ENCODE measurements at places on chromosomes 2 and 18.

DNA sequence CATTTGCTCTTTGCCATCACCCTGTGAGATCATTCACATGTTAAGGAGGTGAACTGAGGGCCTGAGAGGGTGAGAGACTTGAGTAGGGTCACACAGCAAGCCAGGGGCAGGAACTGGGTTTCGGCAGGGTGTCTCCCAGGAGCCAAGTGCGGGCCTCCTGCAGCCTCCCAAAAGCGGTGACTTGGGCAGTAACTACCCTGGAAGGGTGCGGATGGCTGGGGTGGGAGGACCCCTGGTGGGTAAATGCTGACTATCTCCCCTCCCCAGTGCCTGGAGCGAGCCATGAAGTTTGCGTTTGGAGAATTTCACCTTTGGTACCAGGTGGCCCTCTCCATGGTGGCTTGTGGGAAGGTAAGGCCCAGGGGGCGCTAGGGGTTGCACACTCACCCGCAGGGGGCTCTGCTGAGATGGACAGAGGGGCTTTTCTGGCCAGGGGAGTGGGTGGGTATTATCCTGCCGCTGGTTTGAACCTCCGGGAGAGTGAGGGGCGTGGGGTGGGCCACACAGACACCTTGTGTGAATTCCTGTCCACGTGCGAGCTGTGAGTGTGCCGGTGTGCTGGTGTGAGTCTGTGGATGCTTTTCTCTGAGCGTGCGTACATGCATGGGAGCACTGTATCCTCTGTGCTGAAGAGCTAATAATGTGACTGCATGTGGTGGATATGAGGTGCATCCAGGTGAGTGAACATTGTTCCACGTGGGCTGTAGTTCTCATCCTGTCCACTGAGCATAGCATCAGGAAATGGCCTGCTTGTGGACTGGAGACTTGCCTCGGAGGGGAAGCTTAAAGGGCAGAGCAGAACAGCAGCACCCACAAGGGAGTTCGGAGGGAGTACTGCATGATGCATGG is 91.0 kb upstream of the MCFD2 start:
- DNase-seq: no peak

DNA sequence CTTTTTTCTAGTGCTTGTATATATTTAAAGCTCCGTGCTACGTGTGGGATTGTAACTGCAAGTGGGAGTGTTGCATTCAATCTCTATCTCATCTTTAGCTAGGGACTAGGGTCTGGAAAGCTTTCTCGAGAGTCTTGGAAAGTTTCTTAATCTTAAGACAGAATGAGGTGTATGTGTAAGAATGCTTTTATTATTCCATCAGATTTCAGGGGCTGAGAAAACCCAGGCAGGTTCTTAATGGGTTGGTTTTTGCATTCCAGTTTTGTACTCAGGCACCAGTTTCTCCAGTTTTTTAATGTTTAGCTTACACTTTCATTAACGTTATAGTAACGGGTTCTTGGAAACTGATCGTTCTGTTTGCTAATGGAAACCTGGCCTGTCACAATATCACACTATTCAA is 20.3 kb downstream of the MRPL19 start:
- DNase-seq: no peak

DNA sequence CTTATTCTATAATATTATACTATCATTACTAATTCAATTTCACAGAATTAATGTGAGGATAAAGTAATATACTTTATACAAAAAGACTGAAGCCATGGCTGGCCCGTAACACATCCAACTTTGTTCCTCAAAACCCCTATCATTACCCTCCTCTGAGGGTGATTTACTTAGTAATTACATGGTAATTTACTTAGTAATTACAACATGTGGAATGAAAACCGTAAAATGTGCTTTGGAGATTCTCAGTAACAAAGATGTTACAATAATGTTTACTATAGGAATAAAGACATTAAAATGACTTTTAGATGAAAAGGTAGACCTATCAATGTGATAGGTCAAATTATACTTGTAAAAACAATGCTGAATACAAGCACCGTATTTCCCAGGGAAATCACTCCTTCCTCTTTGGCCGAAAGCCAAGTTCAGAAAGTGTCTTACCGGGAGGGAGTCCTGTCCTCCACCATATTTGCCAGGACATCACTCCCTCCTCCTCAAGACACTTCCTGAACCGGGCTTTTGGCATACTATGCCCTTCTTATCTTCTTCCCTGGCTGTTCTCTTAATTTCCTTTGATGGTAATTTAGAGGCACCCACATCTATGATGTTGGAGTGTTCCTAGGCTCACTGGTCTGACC is 1047.8 kb downstream of the SOCS6 start:
- no peak for DNase-seq

DNA sequence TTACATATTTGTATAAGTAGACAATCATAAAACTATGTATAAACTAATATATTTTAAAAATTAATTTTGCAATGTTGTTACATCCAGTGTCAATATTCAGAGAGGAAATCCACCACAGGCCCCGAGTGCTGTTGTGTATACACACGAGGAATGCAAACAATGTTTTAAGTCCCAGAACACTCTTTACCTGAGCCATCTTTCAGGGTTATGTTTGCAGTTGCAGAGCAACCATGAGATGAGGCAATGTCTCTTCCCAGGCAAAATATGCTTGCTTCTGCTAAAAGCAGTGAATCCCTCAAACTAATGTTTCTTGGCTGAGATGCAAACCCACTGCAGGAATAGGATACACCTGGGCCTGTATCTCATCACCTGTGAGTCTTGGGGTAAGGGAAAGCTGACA is 91.3 kb downstream of the ASXL2 start:
- no peak for DNase-seq

DNA sequence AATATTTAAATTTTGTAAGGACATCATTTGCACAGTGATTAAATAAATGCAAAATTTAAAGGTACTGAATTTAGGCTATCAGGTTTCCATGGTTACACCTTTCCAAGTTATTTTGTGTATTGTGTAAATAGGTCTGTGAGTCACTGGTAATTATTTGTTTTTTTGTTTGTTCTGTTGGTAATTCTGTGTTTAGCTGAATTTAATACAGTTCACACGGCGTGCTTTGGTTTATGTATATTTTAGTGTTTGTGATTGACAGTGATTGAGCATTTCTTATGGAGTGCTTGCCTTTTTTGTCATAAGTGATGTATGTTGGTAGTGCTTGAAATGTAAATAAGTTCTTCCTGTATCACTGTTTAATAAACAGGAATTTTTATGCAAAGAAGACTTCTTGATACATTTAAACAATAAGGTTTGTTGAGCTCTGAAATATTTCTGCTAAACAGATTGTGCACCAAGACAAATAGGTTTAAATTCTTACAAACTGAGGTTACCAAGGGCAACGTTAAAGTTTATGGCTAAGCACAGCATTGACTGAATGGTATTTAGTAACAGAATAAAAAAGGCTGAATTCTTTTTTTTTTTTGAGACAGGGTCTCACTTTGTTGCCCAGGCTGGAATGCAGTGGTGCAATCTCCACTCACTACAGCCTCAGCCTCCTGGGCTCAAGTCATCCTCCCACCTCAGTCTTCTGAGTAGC is 38.3 kb upstream of the DLX1 start:
- DNase-seq: no peak

GRCh38 chr2:150470435-150470834 is 17.0 kb downstream of the RND3 start:
- DNase-seq: no peak

- no peak for DNase-seq
These were observed 161.2 kb downstream of the PLEKHA3 start for GRCh38 chr2:178641498-178641897.

- no peak for DNase-seq
These were observed 111.3 kb downstream of the NDUFA10 start for GRCh38 chr2:239913636-239914417.

- no peak for DNase-seq
These were observed 3.6 kb downstream of the DYNC2LI1 start for GRCh38 chr2:43777306-43777926.

- no peak for DNase-seq
These were observed 15.9 kb upstream of the KLHL30 start for GRCh38 chr2:238122287-238123217.

DNA sequence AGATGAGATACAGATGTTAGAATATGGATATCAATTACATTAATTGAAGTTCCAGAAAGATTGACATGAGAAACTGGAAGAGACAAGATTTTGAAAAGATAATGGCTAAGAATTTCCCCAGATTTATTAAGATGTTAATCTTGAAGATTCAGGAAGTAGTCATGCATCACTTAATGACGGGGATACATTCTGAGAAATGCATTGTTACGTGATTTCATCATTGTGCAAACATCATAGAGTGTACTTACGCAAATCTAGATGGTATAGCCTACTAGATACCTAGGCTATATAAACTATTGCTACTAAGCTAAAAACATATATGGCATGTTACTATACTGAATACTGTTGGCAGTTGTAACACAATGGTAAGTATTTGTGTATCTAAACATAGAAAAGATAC is 6.8 kb upstream of the CHMP3 start:
- no peak for DNase-seq

GRCh38 chr2:86202336-86202692 is 3.1 kb downstream of the MRPL35 start:
- no peak for DNase-seq

DNA sequence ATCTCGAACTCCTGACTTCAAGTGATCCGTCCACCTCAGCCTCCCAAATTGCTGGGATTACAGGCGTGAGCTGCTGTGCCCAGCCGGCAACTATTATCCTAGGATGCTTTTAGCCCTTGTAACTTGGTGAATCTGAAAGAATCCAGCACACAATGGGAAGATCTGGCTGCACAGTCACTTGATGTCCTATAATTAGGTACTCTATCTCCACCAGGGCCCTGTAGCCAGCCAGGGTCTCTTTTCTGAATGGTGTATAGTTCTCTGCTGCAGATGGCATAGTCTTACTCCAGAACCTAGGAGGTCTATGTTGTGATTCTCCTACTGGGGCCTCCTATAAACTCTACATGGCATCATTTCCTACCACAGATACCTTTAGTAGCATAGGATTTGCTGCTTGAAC is 13.9 kb upstream of the MCM6 start:
- no peak for DNase-seq

DNA sequence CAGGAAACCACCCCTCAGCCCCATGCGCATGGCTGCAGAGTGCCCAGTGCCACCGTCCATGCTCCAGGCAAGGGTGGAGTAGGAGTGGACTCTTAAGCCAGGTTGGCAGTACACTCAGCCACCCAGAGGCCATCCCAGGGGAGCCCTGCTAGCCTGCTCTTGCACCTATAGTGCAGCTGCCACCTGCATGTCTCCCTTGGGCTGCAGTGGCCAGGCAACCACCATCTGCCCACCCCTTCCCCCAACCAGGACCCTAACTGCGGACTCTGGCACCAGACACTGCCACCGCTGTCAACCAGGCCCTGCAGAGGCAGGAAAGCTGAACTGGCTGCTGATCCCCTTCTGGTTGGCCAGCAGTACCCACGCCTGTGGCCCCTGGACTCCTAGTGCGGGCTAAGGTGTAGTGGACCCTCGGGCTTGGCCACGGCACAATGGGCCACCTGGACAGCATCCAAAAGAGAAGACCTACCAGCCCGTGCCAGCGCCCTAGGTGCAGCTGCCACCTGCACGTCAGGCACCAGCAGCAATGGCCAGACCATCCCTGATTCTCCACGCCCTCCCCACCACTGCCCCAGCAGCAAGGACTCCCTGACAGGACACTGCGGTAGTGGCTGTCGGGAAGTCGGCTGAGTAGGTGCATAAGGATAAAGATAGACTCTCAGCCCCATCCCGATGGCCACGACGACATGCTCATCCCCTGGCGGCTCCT is 72.8 kb downstream of the RPIA start:
- no peak for DNase-seq

DNA sequence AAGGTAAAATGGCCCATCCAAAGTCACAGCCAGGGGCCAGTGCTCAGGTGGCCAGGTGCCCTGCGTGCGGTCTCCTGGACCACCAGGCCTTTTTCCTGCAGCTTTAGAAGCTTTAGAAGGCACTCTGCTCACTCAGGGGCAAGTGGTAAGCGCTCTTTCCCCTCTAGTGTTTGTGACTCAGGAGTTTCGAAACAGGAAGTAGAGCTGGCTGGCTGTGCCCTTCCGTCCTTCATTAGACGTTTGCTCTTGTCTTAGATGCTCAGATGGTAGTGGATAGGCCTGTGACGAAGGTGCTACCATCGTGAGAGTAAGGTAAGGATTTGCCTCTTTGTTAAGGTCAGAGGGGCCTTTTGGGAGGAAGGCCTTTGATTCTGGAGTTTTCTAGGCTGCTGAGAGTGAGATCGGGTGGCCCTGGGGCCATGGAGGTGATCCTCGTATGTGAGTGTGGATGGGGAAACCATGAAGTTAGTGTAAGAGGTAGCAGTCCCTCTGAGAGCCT is at the start of gene CASP8:
Gene CASP8 (plus strand): TSS at position 235 of the 499 bp plus-strand sequence. CDS start 5,951 bp downstream, outside the sequence.
- DNase-seq: no peak

DNA sequence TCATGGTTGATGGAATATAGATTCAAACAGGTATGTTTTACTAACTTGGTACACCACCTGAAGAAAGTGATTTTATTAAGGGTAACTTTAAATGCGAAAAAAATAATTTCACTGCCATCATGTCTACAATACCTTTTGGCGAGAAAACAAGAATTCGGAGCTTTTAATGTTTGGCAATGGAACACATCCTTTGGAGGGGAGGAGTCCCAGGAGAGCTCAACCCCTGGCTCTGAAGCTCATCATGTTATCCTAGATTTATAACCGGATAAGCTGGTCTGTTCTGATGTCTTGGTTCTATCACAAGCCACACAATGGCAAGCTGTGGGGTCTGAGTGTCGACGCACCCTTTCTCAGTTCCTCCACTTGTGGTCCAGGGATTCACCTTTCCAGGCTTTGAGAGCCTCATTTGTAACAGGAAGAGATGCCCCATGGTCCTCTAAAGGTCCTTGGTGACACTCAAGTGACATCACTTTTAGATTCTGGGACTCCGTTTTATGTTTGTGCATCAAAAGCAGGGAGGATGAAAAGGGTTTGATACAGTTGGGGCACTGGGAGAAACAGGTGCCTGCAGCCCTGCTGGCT is 172.7 kb downstream of the BCL2 start:
- DNase-seq: no peak

GRCh38 chr2:144511937-144512336 is 8.0 kb downstream of the ZEB2 start:
- DNase-seq: no peak

DNA sequence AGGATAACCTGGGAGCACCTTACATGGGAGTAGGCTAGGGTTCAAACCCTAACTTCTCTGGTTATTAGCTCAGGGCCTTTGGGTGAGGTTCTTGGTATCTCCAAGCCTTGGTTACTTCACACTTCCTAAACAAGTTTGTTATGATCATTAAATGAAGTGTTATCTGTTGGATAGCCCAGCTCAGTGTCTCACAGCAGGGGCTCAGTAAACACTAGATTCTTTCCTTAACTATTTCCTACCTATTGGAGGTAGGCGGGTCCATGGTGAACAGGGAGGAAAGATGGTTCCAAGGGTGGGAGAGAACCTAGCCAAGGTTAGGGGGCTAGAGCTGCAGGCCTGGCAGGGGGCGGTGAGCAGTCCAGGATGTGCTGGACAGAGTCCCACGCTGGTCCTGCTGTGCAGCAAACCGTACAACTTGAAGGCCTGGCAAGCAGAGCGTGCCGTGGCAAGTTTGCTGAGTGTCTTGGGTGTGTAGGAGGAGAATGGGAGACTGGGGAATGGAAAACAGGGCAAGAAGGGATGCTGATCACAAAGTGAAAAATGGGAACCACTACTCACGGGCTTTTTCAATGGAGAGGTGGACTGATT is 259.1 kb downstream of the PRKCE start:
- DNase-seq: no peak
